ENCODE measurements at places on chromosomes 4 and X.

DNA sequence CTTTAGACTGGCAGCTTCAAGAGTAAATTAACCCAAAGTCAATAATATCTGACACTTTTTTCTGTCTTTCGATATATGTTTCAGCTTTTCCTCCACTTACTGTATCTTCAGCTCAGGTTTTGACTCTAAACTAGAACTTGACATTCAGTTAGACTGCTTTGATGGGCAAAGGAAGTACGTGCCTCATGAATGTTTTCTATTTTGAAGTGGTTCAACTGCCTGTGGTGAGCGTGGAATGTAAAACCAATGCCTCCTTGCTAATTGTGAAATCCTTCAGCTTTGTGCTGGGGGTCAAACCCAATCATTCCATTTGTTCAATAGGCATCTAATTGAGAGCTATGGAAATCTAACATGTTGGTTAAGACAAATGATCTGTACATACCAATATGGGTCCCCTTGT lies 857.0 kb upstream of the HTR2C start:
- DNase-seq, result no peak

DNA sequence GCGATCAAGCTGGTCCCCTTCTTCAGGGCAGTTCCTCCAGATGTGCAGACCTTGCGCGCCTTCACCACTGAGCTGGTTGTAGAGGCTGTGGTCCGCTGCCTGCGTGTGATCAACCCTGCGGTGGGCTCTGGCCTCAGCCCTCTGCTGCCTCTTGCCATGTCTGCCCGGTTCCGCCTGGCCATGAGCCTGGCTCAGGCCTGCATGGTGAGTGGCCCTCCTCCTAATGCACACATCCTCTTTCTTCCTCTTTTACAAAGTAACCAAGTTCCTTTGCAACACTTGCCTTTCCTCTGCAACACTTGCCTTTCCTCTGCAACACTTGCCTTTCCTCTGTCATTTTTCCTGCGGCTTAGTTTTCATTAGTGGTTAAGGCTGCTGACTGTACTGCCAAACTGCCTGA lies 1.8 kb downstream of the CCDC22 start:
- DNase-seq, result no peak

GRCh38 chrX:119971184-119971583 lies 27.6 kb upstream of the NKAP start:
- no peak for DNase-seq

- no peak for DNase-seq
Observed at GRCh38 chrX:85365370-85365995, 14.0 kb downstream of the POF1B start.

DNA sequence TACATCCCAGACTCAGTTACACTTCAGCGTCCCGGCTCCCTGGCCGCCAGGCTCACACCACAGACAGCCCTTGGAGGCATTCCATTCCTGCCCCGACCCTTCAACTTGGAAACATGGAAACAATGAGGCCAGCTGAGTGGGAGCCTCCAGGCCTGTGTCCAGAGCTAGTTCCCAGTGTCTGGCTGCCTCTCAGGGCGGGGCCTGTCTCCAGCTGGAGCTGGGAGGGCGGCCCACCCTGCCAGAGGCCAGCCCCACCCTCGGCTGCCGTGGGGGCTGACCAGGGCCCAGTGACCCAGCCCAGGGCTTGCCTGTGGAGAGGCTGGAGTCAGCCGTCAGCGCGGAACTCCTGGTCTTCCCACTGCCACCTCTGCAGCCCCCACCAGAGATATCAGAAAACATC lies 37.4 kb upstream of the SPON2 start:
- DNase-seq, result no peak

GRCh38 chrX:74422576-74423288 lies 1.4 kb downstream of the SLC16A2 start:
- DNase-seq, result no peak

GRCh38 chr4:174575436-174575835 lies 53.1 kb upstream of the HPGD start:
- DNase-seq, result no peak
